Mucosa of descending colon (tissue), 3 donors: ENCODE measurements at places on chromosomes 4 and X. TPM values are rescaled to one million over a fixed set of nuclear protein-coding genes. Genes with fewer than 3 reads are reported as not detected.

Gene CYP2U1
- 3.4 TPM for total RNA-seq

DNA sequence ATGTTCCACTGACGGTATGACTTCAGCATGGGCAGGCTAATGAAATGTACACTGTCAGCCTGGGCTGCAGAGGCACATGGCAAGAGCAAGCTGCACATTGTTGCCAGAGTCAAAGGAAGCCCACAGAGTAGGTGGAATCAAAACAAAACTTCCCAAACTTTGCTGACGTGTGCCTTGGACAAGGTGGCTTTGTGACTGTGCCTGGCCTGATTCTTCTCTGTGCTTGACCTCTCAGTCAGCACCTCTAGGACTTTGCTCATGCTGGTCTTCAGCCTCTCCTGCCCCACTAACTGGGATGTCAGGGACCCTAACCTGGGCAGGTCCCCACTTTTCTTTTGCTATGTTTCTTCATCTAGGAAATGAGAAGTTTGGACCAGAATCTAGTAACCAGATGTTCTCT lies 40.5 kb upstream of the KIAA1210 start:
- no peak for DNase-seq

DNA sequence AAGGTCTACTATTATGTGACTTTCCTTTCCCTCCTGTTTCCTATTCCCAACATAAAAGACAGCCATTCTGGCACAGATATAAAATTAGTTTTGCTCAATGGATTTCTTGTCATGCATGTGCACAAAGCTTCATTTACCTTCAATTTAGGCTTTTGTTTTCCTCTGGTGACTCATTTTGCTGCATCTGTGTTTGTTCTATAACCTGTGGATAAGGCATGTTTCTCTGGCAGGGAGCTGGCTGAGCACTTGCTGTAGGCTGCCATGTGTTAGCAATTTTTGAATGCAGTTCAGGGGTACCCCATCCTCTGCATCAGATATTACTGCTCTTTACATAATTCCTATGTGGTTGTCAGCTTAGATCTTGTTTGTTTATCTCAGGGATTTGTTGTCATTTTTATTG lies 202.8 kb upstream of the GRID2 start:
- DNase-seq: no peak

- DNase-seq: no peak
These were observed 49.3 kb downstream of the SGMS2 start for GRCh38 chr4:107874024-107874423.

DNA sequence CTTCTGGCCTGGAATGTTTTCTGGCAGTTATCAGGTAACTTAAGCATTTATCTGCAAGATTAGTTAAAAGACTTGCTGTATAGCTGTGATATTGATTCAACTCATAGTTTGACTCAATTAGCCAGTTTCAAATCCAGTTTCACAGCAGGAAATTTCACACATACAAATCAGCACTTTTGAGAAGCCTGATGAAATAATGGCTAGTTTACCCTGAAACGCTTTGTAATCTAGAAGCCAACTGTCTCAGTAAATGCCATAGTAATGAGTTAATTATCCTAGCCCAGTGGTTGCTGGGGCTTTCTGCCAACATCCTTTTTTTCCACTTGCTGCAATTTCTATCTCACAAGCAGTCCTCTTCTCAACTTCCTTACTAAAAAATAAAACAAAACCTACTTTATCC lies 53.1 kb downstream of the ARHGEF38 start:
- DNase-seq: no peak

GRCh38 chrX:133849676-133850075 lies 135.7 kb downstream of the GPC3 start:
- DNase-seq: no peak
